Aorta (tissue), 5 donors: ENCODE measurements at places on chromosomes 7 and 10. TPM values are rescaled to one million over a fixed set of nuclear protein-coding genes. Genes with fewer than 3 reads are reported as not detected.

Gene ARHGEF5
- total RNA-seq: 14.5 TPM

Gene CNTNAP2
- not detected for total RNA-seq

Gene DIP2C
- 40.2 TPM for total RNA-seq

DNA sequence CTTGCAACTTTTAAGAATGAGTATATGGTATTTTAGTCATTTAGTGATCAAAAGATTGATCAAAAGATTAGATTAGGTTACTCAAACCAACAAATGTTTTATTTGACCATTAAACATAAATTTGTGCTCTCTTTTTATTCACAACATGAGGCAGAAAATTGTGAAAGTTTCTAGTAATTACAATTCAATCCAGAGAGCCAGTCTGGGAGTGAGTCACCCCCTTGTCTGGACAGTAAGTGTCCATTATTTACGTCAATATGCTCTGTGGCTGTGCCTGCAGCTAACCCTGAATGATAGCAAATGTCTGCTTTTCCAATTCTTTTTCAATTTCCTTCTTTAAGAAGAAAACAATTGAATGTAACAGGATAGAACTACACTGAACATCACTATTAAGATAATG lies 27.9 kb downstream of the GNG11 start:
- no peak for DNase-seq

DNA sequence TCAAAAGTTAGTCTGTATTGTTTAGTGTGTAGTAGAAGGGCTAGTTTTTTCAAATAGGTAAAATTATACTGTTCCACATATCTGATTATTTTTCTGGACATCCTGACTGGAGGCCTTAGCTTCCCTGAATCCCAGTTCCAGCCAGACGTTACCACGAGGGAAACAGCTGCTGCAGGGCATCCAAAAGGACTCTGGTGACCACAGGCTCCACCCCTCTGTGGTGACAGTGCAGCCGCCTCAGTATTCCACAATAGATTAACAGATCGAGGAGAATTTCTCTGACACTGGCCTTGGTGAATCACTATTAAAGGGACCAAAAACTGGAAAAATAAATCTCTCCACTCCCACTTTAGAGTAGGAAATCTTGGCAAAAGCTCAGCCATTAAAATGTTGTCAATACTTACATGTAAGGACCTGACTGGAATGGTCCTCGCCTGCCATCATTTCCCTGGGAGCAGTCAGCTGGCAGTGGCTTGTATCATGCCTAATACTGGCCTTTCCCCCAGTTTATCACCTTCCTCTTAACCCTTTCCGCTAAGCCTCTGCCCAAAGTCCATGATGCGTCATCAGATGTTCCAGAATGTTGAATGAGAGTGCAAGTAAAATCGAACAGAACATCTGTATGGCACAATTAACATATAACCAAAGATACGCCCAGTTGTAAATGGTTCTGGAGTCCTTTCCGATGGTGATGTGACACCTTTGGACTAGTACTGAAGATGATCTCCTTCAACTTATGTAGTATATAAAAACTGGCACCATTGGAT lies 31.6 kb downstream of the ENO4 start:
- DNase-seq: no peak

DNA sequence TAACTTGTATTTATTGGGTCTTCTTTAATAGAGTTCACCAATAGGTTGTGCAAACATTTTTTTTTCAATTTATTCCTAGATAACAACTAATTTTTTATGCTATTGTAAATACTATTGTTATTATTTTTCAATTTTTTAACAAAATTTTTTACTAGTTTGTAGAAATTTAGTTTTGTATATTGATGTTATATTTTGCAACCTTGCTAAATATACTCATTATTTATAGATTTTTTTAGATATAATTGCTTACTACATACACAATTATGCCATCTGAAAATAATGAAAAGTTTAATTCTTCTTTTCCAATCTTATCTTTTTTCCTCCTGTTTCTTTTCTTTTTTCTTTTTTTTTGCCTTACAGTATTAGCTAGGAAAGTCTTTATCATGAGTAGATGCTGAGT lies 216.9 kb downstream of the SLC25A13 start:
- no peak for DNase-seq

- DNase-seq: no peak
Measured at GRCh38 chr7:299628-300027, 9.7 kb downstream of the FOXL3 start.

- no peak for DNase-seq
Measured at GRCh38 chr7:36315309-36315944, 74.2 kb upstream of the ANLN start.
